ENCODE measurements at places on chromosomes 5 and 9.

DNA sequence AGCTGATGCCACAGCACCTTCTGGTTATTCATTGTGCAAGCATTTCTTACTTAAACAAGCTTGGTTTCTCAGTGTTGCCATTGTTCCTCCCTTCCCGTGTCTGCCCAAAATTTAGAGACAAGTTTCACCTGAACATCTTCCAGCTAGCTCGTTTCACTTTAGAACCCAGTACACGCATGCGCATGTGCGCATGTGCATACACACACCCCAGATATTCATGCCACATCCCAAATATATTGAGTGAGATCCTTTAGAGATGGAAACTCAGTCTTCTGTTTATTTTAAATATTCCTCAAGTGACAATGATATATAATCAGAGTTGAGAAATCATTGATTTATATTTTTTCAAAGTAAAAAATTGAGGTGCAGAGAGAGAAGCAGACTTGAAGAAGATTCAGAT lies 147.6 kb downstream of the PLK2 start:
- DNase-seq: no peak

DNA sequence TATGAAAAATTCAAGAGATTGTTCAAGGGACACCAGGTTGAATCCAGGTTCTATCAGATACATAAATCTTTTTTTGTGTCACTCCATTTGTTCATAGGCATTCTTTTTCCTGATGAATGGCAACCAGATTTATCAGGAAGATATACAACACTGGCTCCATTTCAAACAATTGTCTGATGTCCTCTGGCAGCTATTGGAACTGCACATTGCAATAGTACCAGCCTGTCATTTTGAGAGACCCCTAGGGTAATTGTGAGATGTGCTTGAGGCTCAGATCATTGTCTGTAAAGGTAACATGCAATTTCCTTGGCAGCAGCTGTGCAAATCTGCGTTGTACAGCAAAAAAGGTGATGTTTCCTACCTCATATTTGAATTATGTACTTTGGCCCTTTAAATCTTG lies 25.9 kb downstream of the KCTD16 start:
- DNase-seq: no peak

- peak; percentile 39 for DNase-seq
Measured at GRCh38 chr5:39076757-39077728, 2.8 kb upstream of the RICTOR start.

- no peak for DNase-seq
Measured at GRCh38 chr5:92992073-92992472, 588.9 kb downstream of the NR2F1-AS1 start.

- DNase-seq: peak; percentile 37
Measured at GRCh38 chr5:55533521-55534435, 986 bp downstream of the PLPP1 start.

DNA sequence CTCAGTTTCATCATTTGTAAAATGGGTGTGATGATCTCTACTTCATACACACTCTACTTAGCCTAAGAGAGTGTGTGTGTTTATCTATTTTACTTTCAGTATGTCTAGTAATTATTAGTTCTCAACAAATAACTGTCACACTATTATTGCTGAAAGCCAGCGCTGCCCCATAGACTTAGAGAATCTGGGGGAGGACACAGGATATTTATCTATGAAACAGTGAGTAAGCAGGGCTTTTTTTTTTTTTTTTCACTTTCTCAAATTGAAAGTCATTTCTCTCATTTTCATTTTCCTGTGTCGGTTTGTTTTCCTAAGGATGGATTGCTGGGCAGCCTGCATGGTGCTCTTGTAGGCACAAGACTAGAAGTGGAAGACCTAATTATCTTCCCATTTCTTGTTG lies 248.4 kb upstream of the RPS23 start:
- DNase-seq: no peak

Measured in fibroblast of upper back skin (primary cell).